Cardiac fibroblast (primary cell): ENCODE measurements at places on chromosomes 7 and 10.
A peak's percentile ranks its signal among the peaks of the same experiment; 100 is the strongest.

- no peak for DNase-seq
Observed at GRCh38 chr7:142914121-142914520, 19.4 kb downstream of the TRPV5 start.

DNA sequence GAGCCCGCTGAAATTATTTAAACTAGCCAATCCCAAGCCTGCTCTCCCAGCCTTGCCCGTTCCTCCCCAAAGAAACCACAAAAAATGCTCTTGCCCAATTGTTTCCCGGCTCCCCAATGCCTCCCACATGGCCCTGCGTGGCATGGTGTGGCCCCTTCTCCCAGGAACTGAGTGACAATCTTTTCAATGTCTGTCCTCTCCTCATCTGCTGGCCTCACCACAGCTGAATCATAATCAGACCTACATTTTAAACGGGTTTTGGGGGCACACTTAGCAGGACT, 201.5 kb downstream of the PRPF18 start:
- DNase-seq = no peak

- DNase-seq = no peak
Observed at GRCh38 chr10:32253821-32254220, 93.1 kb downstream of the EPC1 start.

DNA sequence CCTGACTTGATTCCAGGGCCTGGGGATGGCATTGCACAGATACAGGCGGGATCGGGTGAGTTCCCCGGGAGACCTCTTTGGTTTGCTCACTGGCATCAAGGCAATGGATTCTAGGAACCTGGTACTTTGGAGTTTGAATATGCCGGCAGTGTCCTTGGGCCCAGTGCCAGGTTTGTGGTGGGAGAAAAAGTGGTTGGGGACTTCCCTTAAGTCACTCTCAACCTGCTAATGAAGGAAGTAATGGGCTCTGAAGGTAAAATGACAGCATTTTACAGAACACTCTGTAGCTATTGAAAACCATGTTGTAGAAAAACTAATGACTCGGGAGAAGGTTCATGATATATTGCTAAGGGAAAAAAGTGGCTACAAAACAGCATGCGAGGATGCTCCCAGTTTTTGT, 129.9 kb downstream of the CFAP58 start:
- DNase-seq = no peak

DNA sequence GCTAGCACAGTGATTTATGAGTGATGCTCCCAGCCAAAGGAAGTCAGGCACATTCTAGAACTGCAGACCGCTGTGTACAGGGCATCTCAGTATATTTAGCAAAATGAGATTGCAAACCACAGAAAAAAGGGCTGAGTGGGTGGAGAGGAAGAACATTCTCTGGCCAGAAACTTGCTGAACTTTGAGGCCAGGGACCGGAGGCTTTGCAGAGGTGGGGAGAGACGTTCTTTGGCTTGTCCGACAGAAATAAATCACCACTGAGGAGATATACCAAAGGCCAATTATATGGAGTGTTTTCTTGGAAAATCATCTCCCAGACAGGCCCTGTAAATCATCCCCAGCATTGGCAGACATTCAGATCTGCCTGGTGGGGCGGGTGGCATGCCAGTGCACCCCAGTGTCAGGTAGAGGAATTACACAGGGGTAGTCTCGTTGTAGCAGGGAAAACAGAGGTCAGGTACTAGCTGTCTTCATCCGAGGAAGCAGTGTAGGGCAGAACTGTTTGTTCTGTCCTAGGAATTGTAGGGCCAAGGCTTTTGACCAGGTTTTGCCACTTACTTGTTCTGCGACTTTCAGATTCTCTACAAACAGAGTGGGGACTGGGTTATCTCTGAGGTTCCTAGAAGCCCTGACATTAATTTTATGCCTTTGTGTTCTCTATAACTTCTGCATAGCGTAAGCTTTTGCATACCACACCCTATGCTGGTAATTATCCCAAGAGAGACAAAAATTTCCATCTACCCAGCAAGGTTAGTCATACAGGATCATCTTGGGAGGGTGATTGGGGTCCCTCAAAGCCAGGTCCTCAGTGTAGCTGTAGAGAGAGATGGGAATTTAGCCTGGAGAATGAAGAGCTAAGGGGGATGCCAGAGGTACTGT, 655.6 kb downstream of the LRMDA start:
- peak; percentile 85 for DNase-seq

GRCh38 chr10:5581670-5582566, 57.2 kb downstream of the CALML3 start:
- no peak for DNase-seq
